Activated T-cell treated with anti-CD3 and anti-CD28 coated beads for 1 hour (primary cell): ENCODE measurements at places on chromosomes 2 and 18.

DNA sequence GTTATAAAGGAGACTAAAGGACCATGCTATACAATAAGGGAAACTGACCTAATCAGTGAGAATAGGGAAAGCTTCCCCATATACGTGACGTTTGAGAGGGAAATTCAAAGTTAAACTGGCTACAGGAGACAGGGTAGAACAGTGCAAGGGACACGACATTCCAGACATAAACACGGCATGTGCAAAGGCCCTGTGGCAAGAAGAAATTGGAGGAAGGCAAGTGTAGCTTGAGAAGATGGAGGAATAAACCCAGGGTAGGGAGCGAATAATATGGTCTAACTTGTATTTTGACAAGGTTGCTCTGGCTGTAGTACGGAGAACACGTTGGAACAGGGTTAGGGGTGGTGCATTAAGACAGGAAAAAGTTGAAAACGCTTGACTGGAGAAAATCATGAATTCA is 49.8 kb upstream of the RIOK3 start:
- DNase-seq: no peak

GRCh38 chr2:39632876-39633275 is 32.8 kb upstream of the TMEM178A start:
- DNase-seq: no peak

DNA sequence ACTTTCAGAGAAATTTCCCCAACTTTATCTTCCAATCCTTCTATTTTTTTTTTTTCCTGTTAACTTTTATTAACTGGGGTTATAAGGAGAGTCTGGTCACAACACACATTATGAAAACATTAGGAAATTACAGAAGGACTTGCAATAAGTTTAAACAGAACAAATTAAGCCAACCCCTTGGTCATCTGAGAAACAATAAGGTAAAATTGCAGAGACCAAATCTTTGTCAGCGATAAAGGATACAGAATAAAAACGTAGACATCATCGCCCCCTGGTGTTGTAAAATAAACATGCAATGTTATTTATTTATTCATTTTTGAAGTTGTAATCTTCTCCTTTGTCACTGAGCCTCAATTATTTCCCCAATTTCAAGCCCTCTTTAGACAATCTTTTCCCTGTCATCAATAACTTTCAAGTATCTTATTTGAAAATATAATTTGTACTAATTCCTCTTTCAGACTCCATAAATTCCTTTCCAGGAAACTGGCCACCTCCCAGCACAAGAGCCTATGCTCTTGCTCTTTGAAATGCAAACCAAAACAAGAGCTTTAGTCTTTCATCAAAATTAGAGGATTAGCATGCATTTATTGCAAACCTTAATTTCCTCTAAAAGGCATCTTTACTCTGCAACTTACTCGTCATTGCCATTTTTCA is 19.5 kb downstream of the G6PC2 start:
- DNase-seq: no peak

- DNase-seq: no peak
Measured at GRCh38 chr2:159695795-159696448, 16.4 kb upstream of the MARCHF7 start.

GRCh38 chr2:217075268-217076057 is 215.6 kb upstream of the TNP1 start:
- no peak for DNase-seq

DNA sequence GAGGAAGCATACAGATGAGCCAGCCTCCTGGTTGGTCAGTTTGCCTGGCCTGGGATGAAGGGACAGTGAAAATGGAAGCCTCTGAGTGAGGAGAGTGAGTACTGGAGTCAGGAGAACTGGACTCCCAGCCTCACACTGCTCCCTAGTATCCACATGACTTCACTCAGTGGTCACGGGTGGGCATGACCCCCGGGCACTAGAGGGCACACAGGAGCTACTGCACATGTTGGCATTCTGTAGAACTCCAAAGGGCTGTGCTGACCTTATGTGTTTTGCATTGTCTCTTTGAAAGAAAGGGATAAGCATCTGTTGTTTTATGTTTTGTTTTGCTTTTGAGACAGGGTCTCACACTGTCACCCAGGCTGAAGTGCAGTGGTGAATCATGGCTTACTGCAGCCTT is 23.7 kb downstream of the NCAPH start:
- DNase-seq: peak; percentile 38

GRCh38 chr18:74310411-74310810 is 5.2 kb upstream of the C18orf63 start:
- DNase-seq: no peak

DNA sequence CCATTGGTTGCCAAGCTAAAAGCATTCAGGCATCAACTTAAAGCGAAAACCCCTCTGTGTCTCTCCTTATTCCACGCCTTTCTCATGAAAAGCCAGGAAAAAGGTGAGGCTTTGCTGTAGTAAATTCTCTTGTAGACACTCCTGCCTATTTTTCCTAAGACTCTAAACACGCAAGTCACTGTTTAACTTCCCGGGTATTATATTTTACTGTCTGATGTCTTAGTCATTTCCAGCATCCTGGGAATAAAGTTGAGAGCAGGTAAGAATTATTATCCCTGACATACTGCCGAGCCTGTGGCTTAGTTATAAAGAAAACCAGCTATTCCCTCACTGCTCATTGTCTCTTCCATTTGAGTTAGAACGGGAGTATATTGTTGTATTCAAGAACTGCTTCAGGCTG is 112.4 kb upstream of the GATA6 start:
- DNase-seq: no peak

DNA sequence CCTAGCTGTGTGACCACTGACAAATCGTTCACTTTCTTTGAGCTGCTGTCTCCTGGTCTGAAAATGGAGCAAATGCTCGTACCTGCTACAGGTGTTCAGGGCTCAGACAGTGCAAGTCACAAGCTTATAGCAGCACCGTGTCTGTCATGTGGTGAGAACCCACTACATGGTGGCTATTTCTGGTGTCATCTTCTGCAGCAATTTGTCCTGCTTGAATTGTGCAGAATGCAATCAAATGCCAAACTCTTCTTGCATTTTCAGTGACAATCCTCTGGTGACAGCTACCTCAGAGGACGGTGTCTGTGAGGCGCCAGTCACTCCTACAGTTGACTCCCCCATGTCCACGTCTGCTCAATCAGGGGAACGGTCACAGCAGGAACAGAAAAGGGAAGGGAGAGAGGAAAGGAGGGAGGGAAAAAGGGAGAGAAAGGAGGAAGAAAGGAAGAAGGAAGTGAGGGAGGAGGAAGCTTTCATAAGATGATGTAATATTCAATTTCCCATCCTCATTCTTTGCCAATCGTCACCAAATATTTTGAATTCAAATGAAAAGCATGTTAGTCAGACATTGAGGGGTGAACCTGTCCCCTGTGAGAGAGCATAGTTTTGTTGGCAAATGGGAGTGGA is 122.2 kb downstream of the BCL2 start:
- no peak for DNase-seq

GRCh38 chr18:79197531-79197930 is 128.3 kb downstream of the ATP9B start:
- DNase-seq: no peak

DNA sequence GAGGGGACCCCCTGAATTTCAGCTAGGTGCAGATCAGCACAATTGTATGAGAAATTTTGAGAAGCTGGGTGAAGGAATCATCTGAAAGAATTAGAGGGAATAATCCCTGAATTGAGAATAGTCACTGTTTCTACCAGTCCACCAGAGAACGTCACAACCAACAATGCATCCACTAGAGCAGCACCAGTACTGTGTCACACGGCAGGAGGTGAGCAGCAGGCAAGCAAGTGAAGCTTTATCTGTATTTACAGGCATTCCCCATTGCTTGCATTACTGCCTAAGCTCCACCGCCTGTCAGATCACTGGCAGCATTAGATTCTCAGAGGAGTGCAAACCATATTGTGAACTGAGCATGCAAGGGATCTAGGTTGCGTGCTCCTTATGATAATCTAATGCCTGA is 40.7 kb downstream of the GDF7 start:
- DNase-seq: no peak

DNA sequence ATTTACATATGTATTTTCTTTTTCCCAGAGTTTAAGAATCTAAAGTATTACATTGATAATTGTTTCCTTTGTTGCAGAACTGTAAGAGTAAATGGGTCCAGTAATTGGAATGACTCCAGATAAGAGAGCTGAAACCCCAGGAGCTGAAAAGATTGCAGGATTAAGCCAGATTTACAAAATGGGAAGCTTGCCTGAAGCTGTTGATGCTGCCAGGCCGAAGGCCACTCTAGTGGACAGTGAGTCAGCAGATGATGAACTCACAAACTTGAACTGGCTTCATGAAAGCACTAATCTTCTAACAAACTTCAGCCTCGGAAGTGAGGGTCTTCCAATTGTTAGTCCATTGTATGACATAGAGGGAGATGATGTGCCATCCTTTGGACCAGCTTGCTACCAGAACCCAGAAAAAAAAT is 183.8 kb upstream of the STON1 start:
- no peak for DNase-seq

DNA sequence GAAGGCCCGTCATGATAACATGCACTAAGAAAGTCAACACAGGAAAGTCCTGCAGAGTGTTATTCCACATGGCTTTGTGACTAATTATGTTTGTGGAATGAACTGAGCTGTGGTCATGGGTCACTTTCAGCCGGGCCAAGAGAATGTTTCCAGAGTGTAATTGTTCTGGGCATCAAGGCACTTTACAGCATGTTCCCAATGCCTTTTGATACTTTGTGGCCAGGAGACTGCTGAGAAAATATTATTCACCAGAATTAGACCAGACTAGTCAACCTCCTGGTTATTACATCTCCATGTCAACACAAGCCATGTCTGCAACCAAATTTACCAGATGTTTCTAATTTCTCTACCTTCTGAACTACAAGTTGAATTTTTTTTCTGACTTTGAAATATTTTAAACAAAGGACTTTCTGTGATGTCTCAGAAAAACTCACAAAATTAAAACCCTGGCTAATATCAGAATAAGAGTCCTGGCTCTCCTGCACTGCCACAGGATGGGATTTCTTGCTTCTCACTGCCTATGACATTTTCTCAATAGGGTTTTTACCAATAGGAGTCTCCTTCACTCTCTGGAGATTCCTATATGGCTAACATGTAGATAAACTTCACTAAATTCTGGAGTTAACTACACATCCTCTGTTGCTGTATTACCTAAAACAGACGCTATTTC is 90.6 kb upstream of the WDR75 start:
- DNase-seq: no peak

GRCh38 chr2:137938204-137938603 is 26.1 kb upstream of the HNMT start:
- no peak for DNase-seq

- DNase-seq: no peak
Measured at GRCh38 chr18:9961041-9961440, 47.2 kb downstream of the VAPA start.

DNA sequence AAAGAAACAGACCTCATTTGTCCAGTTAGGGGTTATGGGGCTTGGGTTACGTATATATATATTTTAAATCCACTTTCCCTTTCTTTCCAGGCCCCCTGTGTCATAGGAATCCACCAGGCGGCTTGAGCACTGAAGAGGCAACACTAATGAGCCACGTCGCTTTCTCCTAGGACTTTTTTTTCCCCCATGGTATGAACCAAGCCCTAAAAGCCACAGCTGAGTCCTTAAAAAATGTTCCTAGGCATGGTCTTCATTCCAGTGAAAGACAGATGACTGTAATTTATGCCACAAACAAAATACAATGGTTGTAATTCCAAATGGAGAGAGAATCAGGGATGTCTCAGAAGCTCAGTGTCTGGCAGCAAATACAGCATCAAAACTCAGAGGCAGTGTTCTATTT is 146.8 kb downstream of the EPHA4 start:
- DNase-seq: no peak

DNA sequence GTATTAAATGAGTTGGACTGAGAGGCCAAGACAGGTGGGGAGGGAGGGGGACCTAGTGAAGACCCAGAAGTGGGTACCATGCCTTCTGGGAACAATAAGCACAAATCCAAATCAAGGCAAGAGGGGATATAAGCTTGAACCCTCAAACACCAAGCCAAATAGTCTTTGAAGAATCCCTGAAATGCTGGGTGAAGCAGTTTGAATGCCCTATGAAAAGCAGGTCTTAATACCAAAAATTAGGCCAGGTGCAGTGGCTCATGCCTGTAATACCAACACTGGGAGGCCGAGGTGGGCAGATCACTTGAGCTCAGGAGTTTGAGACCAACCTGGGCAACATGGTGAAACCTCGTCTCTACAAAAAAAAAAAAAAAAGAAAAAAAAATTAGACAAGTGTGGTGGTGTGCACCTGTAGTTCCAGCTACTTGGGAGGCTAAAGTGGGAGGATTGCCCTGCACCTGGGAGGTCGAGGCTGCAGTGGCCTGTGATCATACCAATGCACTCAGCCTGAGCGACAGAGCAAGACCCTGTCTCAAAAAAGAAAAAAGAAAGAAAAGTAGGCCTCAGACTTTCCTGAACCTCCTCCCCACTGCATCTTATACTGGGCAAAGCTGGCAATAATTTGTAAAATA is 3.5 kb downstream of the PCBP1 start:
- DNase-seq: no peak

GRCh38 chr2:46850742-46851141 is 64.9 kb downstream of the MCFD2 start:
- DNase-seq: no peak

DNA sequence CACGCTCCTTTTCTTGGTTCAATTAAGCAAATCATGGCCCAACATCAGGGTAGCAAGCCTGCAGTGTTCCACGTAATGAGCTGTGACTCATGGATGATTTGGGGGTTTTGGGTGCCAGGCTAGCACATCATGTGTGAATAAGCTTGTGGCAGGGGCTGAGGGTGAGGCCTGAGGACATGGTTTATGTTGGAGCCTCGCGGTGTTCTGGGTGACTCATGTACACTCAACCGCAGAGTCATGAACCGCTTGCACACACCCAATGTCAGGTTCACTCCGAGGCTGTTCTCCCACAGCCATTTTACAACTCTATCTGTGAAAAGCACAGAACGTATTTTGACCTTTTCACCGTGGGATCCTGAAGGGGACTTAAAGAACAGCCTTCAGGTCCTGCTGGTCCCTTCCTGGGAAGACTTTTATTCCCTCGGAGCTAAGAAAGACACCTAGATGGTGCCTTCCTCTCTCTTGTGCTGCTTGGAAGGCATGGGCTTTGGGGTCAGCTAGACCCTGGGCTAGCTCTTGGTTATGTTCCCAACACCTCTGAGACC is 139.9 kb upstream of the ZEB2 start:
- DNase-seq: peak; percentile 1

- no peak for DNase-seq
Measured at GRCh38 chr2:224545884-224546644, 39.1 kb downstream of the CUL3 start.

- no peak for DNase-seq
Measured at GRCh38 chr18:35464831-35465279, 32.9 kb downstream of the INO80C start.
